Stomach (tissue), 19 donors: ENCODE measurements at places on chromosomes 4 and X.
A peak's percentile ranks its signal among the peaks of the same experiment; 100 is the strongest.

DNA sequence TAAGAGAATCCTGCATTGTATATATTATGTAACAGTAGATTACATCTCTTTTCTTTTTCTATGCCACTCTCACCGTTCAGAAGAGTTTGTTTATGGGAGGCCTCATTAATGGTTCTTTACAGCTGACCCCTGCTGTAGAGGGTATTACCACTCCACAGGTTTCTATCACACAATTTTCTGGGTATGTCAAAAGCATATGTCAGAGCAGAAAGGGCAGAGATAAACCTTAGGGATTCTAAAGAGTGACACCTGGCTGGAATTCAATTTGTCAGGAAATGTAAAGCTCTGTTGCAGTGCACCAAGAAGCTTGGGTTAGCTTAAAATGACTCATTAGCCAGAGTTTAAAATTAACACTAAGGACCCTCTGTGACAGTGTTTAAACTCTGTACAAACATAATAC, 658.7 kb downstream of the PCDH18 start:
- no peak for DNase-seq

DNA sequence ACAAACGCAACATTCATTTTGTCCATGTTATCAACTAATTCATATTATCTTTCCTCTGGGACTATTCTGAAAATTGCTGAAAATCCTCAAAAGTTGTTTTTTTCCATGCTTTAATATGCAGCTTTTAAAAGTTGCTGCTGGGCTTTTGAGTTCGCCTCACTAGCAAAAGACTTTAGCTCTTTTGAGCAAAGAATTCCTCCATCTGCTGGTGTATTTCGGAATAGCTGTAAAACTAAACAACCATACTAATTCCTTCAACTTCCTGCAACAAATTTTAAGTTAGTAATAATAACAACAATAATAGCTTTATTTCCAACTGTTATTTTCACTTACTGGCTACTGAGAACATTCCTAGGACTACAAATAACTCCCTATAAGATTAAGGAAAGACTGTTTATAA, 124.5 kb upstream of the PLAC1 start:
- peak; percentile 72 for DNase-seq

DNA sequence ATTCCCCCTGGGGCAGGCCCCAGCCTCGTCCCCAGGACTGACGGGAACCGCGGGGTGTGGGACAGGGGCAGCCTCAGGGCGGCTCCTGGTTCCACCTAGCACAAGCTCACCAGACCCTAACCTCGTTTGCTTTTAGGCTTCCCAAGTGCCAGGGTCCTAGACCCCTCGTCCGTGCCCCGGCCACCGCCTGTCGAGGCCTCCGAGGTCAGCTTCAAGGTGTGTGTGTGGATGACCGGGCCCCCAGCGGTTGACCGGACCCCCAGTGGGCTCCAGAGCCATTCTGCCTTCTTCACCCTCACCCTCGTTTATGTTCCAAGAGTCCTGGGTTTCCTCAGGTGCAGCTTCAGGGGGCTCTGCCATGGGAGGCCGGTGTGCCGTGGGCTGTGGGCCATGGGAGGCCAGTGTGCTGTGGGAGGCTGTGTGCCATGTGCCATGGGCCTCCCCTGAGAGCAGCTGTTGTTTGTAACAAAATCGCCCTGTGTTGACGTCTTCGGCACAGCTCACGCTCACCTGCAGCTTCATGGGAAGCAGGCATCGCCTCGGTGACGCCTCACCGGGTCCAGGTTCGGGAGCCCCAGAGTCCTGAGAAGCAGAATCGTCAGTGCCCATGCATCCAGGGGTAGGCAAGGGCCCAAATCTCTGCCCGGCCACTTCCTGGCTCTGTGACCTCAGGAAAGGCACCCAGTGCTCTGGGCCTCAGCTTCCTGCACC, 43.0 kb upstream of the HMX1 start:
- DNase-seq = peak; percentile 0

GRCh38 chr4:171621646-171622045, 191.6 kb upstream of the GALNTL6 start:
- no peak for DNase-seq

- DNase-seq = no peak
Observed at GRCh38 chr4:75745161-75745560, 20.8 kb downstream of the USO1 start.

- DNase-seq = no peak
Observed at GRCh38 chrX:131745942-131746489, 202.1 kb downstream of the OR13H1 start.

GRCh38 chrX:103533511-103534216, 14.4 kb upstream of the RAB40A start:
- peak; percentile 88 for DNase-seq

- DNase-seq = no peak
Observed at GRCh38 chrX:100600758-100601157, 16.0 kb downstream of the TNMD start.

GRCh38 chr4:53640576-53641453, 49.5 kb upstream of the LNX1 start:
- peak; percentile 72 for DNase-seq

DNA sequence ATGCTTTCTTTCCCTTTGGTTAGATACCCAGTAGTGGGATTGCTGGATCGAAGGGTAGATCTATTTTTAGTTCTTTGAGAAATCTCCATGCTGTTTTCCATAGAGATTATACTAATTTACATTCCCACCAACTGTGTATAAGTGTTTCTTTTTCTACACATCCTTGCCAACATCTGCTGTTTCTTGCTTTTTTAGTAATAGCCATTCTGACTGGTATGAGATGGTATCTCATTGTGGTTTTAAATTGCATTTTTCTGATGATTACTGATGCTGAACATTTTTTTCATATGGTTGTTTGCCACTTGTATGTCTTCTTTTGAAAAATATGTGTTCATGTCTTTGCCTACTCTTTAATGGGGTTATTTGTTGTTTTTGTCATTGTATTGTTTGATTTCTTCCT, 6.6 kb upstream of the AGA start:
- no peak for DNase-seq

GRCh38 chr4:75235359-75235951, 278.7 kb downstream of the RCHY1 start:
- no peak for DNase-seq

DNA sequence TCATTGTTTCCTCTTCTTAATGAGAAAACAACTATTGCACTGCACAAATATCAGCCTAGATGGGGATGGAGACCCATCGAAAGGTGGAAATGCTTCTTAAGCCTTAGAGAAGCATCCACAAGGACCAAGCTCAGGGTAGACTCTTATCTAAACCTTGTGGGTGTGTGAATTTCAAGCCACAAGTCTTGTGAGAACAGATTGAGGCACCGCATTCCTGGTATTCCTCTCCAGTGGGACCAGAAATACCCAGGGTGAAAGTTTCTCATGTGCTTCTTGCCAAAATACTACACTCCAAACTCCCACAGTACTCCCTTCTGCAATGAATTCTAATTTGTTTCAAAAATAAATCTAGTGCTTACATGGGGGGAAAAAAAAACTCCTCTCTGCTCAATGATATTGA, 375.6 kb downstream of the PDGFC start:
- no peak for DNase-seq

DNA sequence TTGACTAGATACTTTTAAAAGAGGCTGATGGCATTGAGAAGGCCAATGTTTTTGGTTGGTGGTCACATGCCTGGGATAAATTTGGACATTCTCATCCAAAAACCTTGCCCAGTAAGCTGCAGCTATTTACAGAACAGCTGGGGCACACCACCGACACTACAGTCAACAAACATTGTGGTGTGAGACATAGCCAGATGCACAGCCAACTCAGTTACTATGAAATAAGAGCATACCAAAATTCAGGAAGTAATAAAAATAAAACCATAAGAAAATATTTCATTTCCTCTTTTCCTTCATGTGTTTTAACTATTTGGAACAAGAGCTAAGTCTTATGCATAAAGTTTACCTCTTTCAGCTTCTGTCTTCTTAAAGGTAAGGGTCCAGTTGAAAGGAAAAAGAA, 8.8 kb downstream of the PPM1K start:
- DNase-seq = no peak

DNA sequence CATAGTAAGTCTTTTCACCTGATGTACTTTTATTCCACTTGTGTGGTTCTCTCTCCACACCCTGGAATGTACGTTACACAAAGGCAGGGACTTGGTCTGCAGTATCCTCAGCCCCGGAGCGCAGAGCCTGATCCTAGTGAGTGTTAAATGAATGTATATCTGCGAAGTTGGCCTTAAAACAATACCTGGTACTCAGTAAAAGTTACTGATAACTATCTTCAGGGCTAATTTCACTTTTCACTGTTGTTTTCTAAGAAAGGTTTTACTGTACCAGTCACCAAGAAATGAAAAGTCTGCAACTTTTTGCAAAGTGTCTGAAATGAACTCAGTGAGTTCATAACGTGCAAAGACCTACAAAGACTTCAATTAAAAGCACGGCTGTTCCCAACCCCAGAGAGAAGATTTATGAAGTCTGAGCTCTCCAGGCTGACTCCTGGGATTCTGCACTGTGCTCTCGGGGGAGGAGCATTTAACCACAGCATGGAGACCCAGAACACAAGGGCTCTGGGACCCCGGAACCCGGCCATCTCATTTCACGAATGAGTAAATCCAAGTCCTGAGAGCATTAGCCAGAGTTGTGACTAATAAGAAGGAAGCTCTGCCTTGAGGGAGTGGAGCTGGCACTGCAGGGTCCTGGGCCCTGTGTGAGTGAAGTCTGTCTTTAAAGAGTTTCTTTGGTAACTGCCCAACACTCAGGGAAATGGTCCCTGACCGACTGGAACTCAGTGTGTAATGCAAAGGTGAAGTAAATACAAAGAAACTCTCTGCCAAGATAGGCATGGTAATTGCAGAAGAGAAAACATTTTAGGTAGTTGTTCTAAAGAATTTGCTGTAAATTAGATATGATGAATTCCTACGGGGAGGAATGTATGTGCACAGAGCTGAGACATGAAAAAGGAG, 165.8 kb downstream of the NSUN7 start:
- no peak for DNase-seq

GRCh38 chrX:21469071-21469470, 94.9 kb downstream of the CNKSR2 start:
- DNase-seq = no peak

DNA sequence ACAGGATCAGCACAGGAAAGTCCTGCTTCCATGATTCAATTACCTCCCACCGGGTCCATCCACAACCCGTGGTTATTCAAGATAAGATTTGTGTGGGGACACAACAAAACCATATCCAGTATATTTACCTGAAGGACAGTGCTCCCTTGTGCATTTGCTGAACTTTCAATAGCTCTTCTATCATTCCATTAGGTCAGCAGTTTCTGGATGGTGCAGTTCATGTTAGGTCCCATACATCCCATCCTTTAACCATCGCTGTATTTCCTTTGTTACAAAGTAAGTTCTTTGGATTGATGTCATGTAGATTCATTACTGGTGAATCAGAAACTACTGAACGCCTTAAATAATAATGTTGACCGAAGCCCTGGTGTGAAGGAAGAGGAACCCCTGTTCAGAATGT, 775.9 kb downstream of the TRIML1 start:
- DNase-seq = no peak

- DNase-seq = no peak
Observed at GRCh38 chr4:46839128-46839527, 69.9 kb downstream of the COX7B2 start.

- no peak for DNase-seq
Observed at GRCh38 chr4:135510582-135510981, 1309.0 kb upstream of the PABPC4L start.
